ENCODE measurements at places on chromosomes 1 and 21. TPM values are rescaled to one million over a fixed set of nuclear protein-coding genes. Genes with fewer than 3 reads are reported as not detected.

DNA sequence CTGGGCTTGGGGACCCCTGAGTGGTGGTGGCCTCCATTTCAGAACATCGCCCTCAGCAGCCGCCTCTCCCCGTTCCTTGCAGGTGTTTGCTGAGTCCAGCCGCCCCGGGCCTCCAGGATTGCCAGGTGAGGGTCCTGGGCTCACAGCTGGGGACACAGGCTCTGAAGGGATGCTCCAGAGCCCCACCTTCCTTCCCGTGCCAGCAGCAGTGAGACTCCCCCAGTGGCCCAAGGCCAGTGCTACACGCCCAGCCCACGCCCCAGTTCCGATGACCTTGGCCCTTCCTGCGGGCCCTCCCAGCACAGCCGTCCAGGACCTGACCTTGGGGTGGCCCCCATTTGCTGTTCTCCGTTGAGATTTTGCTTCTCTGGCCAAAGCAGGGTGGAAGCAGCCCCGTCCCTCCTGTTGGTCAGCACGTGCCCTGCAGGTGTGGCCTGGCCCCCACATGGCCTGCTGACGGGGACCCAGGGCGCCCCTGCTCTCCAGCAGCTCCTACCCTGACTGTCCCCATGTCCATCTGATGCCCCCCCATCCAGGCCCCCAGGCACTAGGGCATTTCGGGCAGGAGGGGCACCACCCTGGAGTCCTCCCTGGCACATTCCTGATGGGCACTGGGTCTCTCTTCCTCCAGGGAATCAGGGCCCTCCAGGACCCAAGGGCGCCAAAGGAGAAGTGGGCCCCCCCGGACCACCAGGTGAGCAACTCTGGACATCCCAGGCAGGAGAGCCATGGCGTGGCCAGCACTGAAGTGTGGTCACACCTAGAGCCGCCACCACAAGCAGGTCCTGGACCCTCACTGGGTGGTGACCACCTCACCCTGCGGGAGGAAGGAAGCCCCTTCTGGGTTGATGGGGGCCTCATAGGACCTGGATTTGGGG is 45.0 kb downstream of the SLC19A1 start:
- no peaks in the 10 kb centered on the region for H3K4me1 ChIP-seq
- DNase-seq, result no peak
- no peak overlapping the region for H3K27ac ChIP-seq
- no peaks in the 10 kb centered on the region for H3K36me3 ChIP-seq

TMEM53 gene
- 4.3 TPM for total RNA-seq

GSTM1 gene
- total RNA-seq, result 116 TPM

DNA sequence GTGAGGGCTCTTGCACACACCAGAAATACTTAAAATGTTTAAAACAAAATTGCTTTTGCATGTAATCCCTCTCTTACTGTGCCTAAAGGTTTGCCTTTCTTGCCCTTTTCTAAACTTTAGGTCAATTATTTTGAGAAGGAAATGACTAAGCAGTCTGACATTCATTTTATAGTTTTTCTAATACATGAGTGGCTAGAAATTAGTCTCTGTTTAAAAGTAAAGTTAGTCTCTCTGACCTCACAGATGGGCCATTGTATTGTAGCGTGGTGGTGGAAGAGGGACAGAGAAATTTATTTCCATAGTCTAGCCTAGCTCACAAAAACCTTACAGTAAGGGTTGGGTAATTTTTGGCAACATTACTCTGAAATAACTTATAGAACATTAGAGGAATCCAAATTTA is 3.6 kb upstream of the COL11A1 start:
- peaks cover 12% of the 10 kb centered on the region for H3K27me3 ChIP-seq
- no peaks in the 10 kb centered on the region for H3K4me1 ChIP-seq
- no peaks in the 10 kb centered on the region for H3K36me3 ChIP-seq
- DNase-seq, result no peak

DNA sequence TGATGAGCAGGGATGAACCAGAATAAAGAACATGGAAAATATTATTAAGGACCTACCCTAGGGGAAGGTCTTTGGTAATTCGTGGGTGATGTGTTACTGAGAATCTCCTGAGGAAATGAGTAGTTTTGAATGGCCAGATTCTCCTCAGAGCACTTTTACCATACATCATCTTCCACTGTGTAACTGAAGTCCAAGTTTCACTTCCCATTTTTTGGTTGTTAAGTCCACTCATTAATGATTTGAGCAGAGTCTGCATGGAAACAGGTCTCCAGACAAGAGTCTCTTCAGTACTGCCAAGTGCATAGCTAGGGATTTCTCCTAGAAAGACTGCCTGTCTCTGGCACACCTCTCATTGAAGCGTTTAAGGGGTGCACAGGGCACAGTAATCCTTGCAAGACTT is 48.7 kb upstream of the PCP4 start:
- no peaks in the 10 kb centered on the region for H3K4me1 ChIP-seq
- no peak overlapping the region for H3K4me3 ChIP-seq
- DNase-seq, result no peak
- H3K36me3 ChIP-seq, result no peaks in the 10 kb centered on the region
- no peaks in the 10 kb centered on the region for H3K27me3 ChIP-seq

GRCh38 chr1:197314682-197315081 is 46.6 kb downstream of the CRB1 start:
- no peaks in the 10 kb centered on the region for H3K36me3 ChIP-seq
- no peak overlapping the region for H3K4me3 ChIP-seq
- H3K27me3 ChIP-seq, result no peaks in the 10 kb centered on the region
- no peaks in the 10 kb centered on the region for H3K4me1 ChIP-seq
- DNase-seq, result no peak

GRCh38 chr21:44795342-44795741 is 6.3 kb downstream of the UBE2G2 start:
- peaks cover 79% of the 10 kb centered on the region for H3K4me1 ChIP-seq
- peaks cover 55% of the 10 kb centered on the region for H3K36me3 ChIP-seq
- no peak for DNase-seq
- no peak overlapping the region for H3K27ac ChIP-seq
- H3K27me3 ChIP-seq, result no peaks in the 10 kb centered on the region

GRCh38 chr1:73676186-73676585 is 521.8 kb downstream of the LRRIQ3 start:
- H3K36me3 ChIP-seq, result no peaks in the 10 kb centered on the region
- no peak overlapping the region for H3K4me3 ChIP-seq
- no peak overlapping the region for H3K27ac ChIP-seq
- H3K4me1 ChIP-seq, result no peaks in the 10 kb centered on the region

GRCh38 chr1:206419250-206419649 is 51.0 kb upstream of the IKBKE start:
- H3K27me3 ChIP-seq, result no peaks in the 10 kb centered on the region
- DNase-seq, result no peak
- peaks cover 2% of the 10 kb centered on the region for H3K36me3 ChIP-seq
- no peak overlapping the region for H3K27ac ChIP-seq

GRCh38 chr1:83077411-83077810 is 921.5 kb downstream of the TTLL7 start:
- no peaks in the 10 kb centered on the region for H3K4me1 ChIP-seq
- no peak overlapping the region for H3K27ac ChIP-seq
- H3K4me3 ChIP-seq, result no peak overlapping the region
- no peaks in the 10 kb centered on the region for H3K27me3 ChIP-seq
- DNase-seq, result no peak
- no peaks in the 10 kb centered on the region for H3K36me3 ChIP-seq

GRCh38 chr1:240516069-240516468 is 95.9 kb downstream of the GREM2 start:
- no peak overlapping the region for H3K27ac ChIP-seq
- DNase-seq, result no peak
- H3K36me3 ChIP-seq, result no peaks in the 10 kb centered on the region
- H3K4me1 ChIP-seq, result no peaks in the 10 kb centered on the region
- H3K4me3 ChIP-seq, result no peak overlapping the region

DNA sequence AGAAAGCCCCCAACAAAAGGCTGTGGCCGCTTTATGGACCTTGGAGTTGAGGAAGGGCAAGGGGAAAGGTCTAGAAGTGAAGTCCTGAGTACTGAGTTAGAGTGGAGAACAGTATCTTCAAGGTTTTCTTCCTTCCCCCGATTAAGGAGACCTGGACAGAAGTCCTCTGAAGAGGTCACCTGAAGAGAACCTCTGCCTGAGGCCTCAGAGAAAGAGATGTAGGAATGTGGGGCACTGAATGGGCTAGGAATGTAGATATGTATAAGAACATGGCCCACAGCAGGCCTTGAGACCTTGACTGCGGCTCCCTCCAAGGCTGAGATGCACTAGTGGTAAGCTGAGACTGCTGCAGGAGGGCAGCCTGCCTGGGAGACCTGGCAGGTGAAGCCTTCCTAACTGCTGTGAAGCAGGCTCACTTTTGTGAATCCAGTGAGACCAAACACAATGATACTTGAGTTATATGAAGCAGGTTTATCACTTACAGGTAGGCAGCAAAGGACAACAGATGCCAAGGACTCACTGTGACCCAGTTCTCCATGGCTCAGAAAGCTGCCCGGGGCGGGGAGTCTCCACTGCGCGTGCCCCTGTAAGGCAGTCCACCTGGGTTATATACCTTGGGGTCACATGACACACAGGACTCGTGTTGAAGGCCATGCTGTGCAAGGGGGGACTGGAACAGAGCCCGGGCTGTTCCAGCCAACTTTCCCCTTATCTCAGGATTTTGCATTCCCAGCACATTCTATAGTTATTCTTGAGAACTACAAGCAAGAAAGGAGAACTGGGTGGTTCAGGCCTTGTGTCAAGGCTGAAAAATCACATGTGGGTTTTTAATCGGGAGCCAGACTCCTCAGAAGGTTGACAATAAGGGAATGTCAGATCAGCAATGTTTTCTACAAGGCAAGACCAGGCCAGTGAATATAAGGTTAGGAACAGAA is 78.8 kb upstream of the PPM1J start:
- no peaks in the 10 kb centered on the region for H3K4me1 ChIP-seq
- no peak for DNase-seq
- no peak overlapping the region for H3K4me3 ChIP-seq
- H3K27ac ChIP-seq, result no peak overlapping the region
- H3K36me3 ChIP-seq, result no peaks in the 10 kb centered on the region

COL9A2 gene
- total RNA-seq, result 2.5 TPM

DNA sequence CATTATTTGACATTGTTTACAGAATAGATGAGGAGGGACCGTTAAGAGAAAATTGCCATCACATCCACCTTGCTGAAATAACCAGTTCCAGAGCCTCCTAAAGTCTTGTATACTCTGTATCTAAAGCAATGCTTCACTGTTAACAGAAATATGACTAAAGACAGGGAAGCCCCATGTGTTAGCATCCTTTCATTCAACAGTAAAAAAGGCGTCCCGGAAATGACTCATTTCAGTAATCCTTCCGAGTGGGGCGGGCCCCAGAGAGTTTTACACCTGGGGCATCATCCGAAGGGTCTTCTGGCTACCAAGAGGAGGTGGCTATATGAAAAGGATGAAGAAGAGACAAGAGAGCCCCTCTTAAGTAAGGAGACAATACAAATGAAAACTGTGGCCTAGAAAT is 227.2 kb downstream of the SLC45A1 start:
- H3K27me3 ChIP-seq, result no peaks in the 10 kb centered on the region
- peak; percentile 43 for DNase-seq
- H3K4me3 ChIP-seq, result no peak overlapping the region
- peaks cover 20% of the 10 kb centered on the region for H3K36me3 ChIP-seq
- H3K4me1 ChIP-seq, result peaks cover 28% of the 10 kb centered on the region

DNA sequence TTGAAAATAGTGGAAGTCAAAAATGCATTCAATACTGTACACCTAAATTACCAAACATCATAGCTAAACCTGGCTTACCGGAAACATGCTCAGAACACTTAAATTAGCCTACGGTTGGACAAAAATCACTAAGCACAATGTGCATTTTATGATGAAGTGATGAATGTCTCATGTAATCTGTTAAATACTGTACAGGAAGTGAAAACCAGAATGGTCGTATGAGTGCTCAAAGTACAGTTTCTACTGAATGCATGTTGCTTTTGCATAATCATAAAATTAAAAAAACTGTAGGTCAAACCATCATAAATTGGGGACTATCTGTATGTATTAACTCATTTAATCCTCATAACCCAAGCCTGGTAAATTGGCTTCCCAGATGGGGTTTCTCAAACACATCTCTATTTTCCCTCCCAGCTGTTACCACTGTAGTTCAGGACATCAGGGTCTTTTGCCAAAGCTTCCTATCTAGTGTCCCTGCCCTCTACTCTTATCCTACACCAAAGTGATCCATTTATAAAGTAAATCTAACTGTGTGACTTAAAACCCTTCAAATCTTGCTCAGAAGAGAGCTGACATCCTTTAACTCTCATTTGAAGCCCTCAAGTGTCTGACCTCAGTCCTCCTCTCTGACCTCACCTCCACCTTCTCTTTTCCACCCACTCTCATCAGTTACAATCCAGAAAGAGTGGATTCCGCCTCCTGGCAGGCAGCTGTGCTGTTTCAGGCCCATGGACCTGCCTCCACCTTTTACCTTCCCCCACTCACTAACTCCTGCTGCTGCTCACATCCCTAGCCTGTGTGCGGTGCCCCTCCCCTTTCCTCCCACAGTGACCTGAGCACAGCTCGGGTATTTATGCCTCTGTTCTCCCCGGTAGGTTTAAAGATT is 356.4 kb upstream of the ST6GALNAC5 start:
- H3K4me1 ChIP-seq, result peaks cover 9% of the 10 kb centered on the region
- H3K36me3 ChIP-seq, result no peaks in the 10 kb centered on the region
- DNase-seq, result no peak

TRMT1L gene
- total RNA-seq, result 38.7 TPM

CREG1 gene
- 8.8 TPM for total RNA-seq

- no peaks in the 10 kb centered on the region for H3K27me3 ChIP-seq
- no peak overlapping the region for H3K4me3 ChIP-seq
- peaks cover 54% of the 10 kb centered on the region for H3K36me3 ChIP-seq
- H3K27ac ChIP-seq, result no peak overlapping the region
Measured at GRCh38 chr1:207817166-207817565, 65.3 kb downstream of the CD46 start.

DNA sequence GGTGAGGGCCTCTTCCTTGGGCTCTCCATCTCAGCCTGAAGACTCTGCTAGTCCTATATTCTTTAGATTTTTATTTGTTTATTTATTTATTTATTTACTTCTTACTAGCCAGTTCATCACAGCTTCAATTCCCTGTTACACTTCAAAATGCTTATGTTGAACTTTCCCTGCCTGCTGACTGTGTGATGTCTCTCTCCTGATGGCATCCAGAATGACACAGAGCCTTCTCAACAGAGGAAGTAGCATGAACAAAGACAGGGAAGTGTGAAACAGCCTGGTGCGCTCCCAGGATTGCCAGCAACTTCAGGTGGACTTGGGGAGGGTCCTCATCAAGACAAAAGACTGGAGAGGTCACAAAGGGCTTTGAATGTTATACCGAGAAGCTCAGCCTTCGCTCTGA is 4.3 kb upstream of the IPO13 start:
- no peak for DNase-seq
- no peak overlapping the region for H3K27ac ChIP-seq
- H3K27me3 ChIP-seq, result no peaks in the 10 kb centered on the region
- H3K36me3 ChIP-seq, result peaks cover 22% of the 10 kb centered on the region
- peaks cover 17% of the 10 kb centered on the region for H3K4me1 ChIP-seq

DNA sequence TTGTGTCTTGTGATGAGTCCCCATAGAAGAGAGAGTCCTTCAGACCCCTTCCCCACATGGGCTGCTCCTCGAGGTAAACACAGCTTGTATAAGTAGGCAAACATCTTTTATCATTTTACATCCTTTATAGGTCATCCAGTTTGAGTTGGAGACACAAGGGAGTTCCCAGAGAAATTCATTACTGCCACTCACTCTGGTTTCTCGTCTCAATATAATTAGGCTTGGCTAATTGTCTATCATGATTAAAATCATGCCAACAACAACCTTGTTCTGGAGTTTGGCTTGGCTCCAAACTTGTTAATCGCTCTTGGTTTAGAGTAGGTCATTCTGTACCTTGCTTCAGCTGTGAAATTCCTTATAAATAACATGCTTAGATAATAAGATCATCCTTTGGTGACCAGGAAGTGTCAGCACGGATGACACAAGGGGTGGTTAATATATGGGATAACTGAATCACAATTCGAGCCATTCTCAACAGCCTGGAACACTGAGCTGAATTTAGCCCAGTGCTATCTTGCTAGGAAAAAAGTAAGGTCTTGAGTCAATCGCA is 70.7 kb upstream of the DAB1 start:
- no peak overlapping the region for H3K4me3 ChIP-seq
- H3K4me1 ChIP-seq, result no peaks in the 10 kb centered on the region
- H3K27ac ChIP-seq, result no peak overlapping the region
- DNase-seq, result no peak
